ENCODE measurements at places on chromosomes 7 and 10.

GRCh38 chr7:158856883-158857668 is 718 bp downstream of the DYNC2I1 start:
- DNase-seq = no peak

DNA sequence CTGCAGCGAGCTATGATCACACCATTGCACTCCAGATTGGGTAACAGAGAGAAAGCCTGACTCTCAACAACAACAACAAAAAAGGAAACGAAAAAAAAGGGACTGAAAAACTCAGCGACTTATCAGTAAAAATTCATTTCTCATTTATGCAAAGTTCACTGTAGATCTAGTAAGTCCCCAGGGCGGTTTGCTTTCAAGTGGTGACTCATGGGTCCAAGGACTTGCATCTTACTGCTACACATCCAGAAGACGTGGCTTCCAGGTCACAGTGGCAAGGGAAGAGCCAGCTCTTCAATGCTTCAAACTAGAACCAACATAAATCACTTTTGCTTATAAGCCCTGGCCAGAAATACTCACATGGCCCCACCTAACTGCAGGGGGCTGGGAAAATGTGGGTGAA is 178.3 kb upstream of the AUTS2 start:
- no peak for DNase-seq

- DNase-seq = no peak
These were observed 130.7 kb downstream of the REEP3 start for GRCh38 chr10:63651864-63652263.

GRCh38 chr7:135769005-135769802 is 20.6 kb upstream of the FAM180A start:
- DNase-seq = no peak

All from urothelium cell line (cell line).